ENCODE measurements at places on chromosomes 1 and 21.

GRCh38 chr1:196400478-196401451 lies 207.5 kb downstream of the KCNT2 start:
- DNase-seq = no peak

- peak; percentile 92 for DNase-seq
Measured at GRCh38 chr1:53238197-53239155, at the start of gene MAGOH. Gene MAGOH (minus strand): TSS chr1:53238518. CDS start chr1:53238448, 70 bp downstream.

GRCh38 chr21:17578162-17578561 lies 34.5 kb downstream of the BTG3 start:
- no peak for DNase-seq

- DNase-seq = no peak
Measured at GRCh38 chr1:216034506-216034905, 388.7 kb downstream of the USH2A start.

GRCh38 chr1:112515311-112516009 lies 6.7 kb downstream of the WNT2B start:
- DNase-seq = no peak

GRCh38 chr1:235022981-235023710 lies 105.5 kb downstream of the TOMM20 start:
- DNase-seq = no peak

GRCh38 chr21:27244352-27244751 lies 277.5 kb upstream of the ADAMTS5 start:
- DNase-seq = no peak

DNA sequence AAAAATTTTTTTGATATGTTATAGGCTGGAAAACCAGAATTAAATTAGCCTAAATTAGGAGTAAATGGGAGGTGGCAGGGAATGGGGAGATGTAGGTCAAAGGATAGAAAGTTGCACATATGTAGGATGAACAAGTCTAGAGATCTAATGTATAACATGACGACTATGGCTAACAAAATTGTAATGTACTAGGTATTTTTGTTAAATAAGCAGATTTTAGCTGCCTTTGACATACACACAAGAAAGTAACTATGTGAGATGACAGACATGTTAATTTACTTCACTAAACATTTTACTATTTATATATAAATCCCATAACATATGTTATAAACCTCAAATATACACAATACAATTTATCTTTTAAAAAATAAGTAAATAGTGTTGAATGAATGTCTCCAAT lies 30.2 kb upstream of the GLIS1 start:
- DNase-seq = no peak

GRCh38 chr1:174239541-174239940 lies 80.2 kb downstream of the RABGAP1L start:
- no peak for DNase-seq

GRCh38 chr1:100363831-100364230 lies 11.5 kb downstream of the CDC14A start:
- no peak for DNase-seq

- no peak for DNase-seq
Measured at GRCh38 chr1:175823406-175823805, 80.0 kb upstream of the TNR start.

GRCh38 chr1:29410476-29410875 lies 174.2 kb downstream of the PTPRU start:
- no peak for DNase-seq

- DNase-seq = no peak
Measured at GRCh38 chr1:70536708-70537366, 125.8 kb downstream of the CTH start.

- DNase-seq = peak; percentile 55
Measured at GRCh38 chr1:145961425-145962156, 2.8 kb downstream of the ANKRD34A start.

GRCh38 chr1:217472915-217473314 lies 158.0 kb downstream of the GPATCH2 start:
- DNase-seq = no peak

DNA sequence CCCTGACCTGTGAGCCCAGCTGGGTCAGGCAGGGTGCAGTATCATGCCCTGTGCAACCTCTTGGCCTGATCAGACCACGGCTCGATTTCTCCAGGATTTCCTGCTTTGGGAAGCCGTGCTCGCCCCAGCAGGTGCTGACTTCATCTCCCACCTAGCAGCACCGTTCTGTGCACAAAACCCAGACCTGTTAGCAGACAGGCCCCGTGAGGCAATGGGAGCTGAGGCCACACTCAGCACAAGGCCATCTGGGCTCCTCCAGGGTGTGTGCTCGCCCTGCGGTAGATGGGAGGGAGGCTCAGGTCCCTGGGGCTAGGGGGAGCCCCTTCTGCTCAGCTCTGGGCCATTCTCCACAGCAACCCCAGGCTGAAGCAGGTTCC lies 29.6 kb downstream of the SLC19A1 start:
- no peak for DNase-seq

- no peak for DNase-seq
Measured at GRCh38 chr1:154434346-154435085, 29.4 kb downstream of the IL6R start.

- DNase-seq = no peak
Measured at GRCh38 chr21:36288651-36289243, 31.2 kb upstream of the MORC3 start.

DNA sequence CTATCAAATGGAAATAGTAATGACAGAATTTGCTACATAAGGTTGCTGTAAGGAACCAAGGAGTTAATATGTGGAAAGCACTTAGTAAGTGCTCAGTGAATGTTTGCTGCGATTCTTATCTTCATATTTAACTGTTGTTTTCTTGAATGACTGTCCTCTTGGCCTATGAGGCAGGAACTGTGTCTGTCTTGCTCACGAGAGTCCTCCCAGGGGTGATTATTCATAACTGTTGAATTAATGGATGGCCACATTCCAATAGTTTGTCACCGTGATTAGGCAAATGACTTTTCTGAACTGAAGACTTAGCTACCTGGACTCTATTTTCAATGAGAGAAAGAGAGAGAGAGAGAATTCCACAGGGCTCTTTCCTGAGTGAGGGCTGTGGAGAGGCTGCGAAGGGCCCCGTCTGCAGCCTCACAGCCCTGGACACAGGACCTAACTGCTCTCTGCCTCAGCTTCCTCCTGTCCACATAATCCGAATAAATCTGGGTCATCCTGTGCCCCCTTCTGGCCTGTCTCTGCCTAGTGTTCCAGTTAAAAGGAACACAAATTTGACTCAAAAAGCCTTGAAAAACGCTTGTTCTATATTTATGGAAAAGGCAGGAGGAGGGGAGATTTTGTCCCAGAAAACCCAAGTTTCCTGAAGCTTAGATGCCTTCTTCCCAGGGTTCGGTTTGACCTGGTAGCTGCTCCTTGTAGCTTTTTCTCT lies 8.5 kb downstream of the EDN2 start:
- no peak for DNase-seq

DNA sequence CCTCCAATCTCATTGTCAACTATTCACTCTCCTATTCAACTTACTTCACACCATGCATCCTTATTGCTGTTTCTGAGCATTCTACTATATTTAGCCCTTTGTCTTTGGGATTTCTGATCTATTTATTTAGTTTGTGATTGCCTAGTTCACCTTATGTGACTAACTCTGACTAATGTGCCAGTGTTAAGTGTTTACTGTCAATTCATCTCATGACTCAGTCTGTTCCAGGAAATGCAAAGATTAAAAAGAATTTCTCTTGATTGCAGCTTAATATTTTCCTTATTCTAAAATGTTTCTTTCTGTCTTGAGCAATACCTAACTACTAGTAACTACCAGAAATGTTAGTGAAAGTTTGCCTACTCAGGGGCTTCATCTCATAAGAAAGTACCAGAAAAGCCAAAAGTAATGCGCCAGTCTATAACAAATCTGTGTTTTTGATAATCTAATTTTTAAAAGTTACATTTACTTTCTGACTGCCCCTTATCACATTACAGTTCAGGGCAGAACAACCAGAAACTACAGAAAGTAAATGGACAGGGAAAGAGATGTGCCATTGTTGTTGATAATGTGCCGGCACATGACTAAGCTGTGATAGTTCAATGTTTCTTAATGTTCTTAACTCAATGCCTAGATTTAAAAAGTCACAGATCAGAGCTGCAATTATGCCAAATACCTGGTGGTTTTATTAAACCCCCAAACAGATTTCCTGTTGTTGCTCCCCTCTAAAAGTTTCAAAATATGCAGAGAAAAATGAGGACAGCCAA lies 556.5 kb downstream of the PTBP2 start:
- no peak for DNase-seq

- no peak for DNase-seq
Measured at GRCh38 chr1:82950606-82951200, 1048.2 kb downstream of the TTLL7 start.

DNA sequence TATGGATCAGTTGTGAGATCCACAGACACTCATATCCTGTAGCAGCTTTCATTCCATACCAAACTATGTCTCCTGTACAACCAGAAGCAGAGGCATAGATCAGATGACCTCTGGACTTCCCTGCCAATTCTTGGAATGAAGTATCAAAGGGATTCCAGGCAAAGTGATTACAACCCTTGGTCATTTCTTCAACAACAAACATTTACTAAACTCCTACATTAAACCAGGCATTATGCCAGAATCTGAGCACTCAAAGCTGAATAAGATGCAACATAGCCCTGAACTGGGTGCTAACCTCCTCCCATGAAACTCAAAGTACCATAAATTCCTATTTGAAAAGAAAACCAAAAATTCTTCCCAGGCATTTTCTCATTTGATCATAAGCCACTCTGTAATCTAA lies 121.2 kb upstream of the SGIP1 start:
- no peak for DNase-seq

DNA sequence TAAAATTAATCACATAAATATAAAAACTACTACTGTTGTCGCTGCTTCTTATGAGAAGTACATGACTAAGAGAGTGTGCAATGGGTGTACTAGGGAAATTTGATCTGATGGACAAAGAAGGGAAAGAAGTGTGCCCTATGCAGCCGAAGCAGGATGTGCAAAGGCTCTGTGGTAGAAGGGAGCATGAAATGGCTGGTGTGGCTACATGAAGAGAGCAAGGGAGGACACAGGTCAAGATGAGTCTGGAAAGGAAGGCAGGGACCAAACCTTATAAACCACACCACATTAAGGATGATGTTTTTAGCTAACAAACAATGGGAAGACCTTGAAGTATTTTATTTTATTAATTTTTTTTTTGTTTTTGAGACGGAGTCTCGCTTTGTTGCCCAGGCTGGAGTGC lies 20.0 kb downstream of the MAB21L3 start:
- DNase-seq = no peak

- no peak for DNase-seq
Measured at GRCh38 chr1:6634371-6635052, 9.8 kb downstream of the THAP3 start.
